NCI-H1930 (cell line): ENCODE measurements at places on chromosomes 12 and 14.

DNA sequence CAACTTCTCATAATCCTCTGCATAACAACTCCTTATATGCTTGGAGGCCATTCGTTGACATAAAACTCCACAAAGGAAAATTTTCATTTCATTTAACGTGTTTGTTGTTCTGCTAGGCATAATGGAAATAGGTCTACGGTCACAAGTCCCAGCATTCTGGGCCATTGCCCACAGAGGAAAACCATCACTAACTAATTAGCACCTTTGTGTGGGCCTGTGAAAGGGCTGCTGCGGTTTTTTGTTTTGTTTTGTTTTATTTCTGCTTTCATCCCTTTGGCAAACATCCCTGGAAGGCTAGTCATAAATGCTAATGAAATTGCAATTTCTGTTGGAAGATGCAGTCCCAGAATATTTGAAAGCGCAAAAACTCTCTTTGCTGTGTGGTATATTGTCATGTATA is 180.3 kb downstream of the RMST start:
- no peak for DNase-seq

- no peak for DNase-seq
Measured at GRCh38 chr14:85106506-85106905, 423.4 kb upstream of the FLRT2 start.

DNA sequence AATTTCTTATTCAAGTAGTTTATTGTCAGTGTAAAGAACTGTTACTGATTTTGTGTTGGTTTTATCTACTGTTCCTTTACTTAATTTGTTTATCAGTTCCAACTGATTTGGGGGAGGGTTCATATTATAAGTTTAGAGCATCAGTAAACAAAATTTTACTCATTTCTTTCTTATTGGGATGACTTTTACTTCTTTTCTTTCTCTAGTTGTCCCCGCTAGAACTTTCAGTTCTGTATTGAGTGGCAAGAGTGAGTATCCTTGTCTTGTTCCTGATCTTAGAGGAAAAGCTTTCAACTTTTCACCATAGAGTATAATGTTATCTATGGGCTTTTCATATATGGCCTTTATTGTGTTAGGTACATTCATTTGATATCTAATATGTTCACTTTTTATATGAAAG is 584.1 kb downstream of the LRFN5 start:
- DNase-seq: no peak

- DNase-seq: no peak
Measured at GRCh38 chr14:63555572-63555971, 12.4 kb upstream of the PPP2R5E start.

DNA sequence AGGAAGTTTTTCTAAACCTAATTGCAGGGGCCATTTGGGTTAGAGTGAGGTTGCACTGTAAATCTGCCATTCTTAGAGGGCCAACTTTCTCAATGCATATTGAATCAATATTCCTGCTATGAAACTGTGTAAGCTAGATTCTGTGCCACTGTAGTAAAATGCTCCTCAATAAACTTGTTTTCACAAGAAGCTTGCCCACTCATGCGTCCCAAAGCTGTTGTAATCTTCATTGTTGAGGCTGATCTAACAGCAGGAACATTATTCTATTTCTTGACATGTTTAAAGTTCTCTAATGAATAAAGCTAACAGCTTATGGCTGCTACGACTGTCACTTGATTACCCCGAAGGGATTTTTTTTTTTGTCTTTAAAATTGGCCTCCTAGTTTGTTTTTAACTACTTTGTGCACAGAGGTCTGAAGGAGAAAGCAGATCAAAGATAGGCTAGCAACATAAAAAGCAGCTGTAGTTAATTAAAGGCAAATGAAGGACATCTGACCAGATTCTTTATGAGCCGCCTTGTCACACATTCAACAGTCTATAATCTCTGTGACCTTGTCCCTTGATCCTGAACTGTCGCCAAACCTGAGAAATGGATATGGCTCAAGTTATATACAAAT is 243.7 kb downstream of the PAX9 start:
- DNase-seq: no peak

DNA sequence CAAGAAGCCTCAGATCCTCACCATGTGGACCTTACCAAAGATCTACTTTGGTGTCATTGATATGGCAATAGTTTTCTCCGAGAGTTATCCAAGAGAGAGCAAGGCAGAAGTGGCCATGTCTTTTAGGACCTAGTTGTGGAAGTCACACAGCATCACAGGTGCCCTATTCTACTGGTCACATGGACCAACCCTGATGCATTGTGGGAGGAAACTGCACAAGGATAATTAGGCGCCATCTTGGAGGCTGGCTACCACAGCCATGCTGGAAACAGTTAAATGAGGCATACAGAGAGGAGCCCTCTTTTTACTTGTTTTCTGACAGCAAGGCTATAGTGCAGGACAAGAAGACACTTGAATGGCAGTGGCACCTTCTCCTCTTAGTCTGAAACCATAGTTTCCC is 49.8 kb downstream of the GNS start:
- no peak for DNase-seq

GRCh38 chr12:57632073-57632957 is 686 bp downstream of the B4GALNT1 start:
- DNase-seq: peak; percentile 27

- DNase-seq: no peak
Measured at GRCh38 chr12:79782172-79782900, 91.6 kb upstream of the PAWR start.

DNA sequence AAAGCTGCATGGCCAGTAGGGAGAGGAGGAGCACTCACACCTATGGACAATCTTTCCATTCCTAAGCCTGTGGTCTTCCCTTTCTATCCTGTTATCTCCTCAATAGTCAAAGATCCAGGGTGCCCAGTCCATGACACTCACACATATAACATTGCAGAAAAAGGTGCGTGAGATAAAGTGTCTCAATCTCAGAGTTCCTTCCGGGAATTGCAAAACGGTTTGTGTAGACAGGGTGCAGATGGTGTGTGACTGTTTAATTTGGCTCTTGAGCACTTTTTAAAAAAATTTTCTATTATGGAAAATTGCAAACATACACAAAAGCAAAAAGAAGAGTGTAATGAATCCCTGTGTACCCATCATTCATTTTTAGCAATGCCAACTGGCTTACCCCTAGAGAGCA is 1493.6 kb downstream of the AACS start:
- peak; percentile 67 for DNase-seq

DNA sequence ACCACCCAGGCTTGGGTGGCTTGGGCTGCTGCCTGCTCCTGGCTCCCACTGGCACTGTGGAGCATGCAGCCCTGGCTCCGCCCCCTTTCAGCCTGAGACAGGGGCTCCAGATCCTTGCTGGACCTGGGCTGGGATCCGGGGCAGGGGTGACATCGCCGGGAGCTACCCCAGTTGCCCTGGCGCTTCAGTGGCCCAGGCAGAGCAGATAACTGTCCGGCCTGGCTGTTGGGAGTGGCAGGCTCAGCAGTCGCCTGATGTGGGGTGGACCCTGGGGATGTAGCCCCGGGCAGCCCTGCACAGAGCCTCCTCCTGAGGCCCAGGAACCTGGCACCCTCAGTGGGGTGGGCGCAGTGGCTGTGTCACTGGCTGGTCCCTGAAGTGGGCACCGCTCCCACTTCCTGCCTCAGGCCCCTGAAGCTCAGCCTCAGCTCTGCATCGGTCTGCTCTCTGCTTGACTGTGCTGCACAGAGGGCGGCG is 57.9 kb downstream of the FUT8 start:
- DNase-seq: no peak

DNA sequence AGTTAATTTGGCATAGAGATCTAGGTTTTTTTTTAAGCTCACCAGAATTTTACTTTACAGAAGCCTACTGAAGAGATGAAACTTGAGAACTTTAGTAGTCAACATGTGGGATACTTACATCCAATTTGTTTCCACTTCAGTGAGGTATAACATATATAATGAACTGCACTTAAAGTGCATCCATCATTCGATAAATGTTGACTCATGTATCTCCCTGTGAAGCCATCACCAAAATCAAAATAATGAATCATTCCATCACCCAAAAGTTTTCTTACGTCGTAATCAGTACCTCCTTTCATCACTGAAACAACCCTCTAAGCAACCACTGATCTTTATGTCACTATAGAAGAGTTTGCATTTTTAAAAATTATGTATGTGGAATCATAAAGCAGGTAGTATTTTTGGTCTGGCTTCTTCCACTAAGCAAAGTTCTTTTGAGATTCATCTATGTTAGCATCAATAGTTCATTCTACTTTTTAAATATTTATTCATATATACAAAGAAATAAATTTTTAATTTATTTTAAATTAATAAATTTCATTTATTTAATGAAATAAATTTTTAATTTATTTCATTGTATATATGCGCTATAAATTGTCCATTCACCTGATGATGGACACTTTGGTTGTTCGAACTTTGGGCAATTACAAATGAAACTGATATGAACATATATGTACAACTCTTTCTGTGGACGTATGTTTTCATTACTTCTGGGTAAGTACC is 2.0 kb upstream of the CPNE8 start:
- no peak for DNase-seq

GRCh38 chr12:103848917-103849491 is 8.0 kb upstream of the NT5DC3 start:
- DNase-seq: no peak

DNA sequence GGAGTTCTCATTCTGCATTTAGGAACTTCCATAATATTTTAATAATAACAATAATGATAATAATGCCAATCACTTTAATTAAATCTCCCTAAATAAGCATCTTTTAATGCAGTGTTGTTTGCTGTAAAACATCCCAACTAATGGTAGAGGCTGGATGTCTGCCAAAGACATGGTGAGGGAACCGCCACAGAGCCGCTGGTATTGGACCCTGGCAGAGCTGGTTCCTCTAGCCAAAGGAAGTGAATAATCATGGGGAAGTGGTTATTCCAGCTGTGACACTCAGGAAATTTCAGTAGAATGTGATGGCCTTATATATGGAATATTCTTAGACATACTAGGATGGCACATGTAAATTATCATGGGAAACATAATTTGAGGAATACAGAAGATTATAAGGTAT is 483.3 kb downstream of the ZFP36L1 start:
- no peak for DNase-seq

DNA sequence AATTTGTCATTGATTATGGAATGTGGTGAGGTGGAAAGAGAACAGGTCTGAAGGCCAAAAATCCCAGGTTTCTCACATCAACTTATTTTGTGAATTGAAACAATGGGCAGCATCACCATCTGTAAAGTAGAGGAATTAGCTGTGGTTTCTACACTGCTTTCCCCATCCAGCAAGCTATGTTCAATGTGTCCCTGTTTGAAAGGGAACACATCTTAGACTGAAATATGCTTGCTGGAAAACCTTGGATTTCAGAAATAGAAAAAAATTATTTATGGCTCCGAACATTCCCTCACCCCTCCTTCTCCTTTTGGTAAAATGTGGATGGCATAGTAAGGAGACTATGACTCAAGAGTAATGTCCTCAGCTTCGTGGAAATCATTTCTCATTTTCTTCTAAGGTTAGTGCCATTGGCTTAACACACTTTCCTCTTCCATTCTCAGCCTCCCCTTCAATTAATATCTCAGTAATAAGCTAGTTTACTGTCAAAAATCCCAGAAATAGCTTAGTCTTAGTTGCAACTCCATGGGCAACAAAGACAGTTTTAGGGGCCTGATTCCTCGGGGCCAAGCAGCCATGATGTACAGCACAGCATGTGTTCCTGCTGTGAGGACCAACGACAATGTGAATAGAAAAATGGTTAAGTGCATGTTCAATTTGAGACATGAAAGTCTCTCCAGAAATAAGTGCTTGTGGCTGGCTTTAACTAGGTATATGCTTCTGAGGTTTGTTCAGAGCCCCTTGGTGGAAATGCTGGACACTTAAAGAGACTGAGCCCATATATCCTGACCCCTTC is 205.8 kb upstream of the SLC38A2 start:
- peak; percentile 76 for DNase-seq

DNA sequence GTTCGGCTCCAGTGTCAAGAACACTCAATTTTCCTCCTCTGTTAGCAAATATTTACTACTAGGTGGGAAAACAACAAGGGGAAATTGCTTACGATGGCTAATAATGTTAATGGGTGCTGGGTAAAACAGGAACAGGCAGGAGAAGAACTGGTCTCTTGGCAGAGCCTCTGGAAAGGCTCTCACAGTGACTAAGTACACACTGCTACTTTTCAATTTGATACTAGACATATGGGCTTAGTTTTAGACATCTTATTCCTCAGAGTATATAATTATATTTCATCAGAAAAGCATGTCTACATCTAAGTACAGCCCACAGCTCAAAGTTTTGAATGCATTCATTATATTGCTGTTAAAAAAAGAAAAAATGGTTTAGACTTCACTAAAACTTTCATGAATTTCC is 65.4 kb upstream of the SAV1 start:
- no peak for DNase-seq

- no peak for DNase-seq
Measured at GRCh38 chr12:106088811-106089485, 49.8 kb downstream of the NUAK1 start.

- peak; percentile 25 for DNase-seq
Measured at GRCh38 chr14:68795597-68796417, 2.9 kb upstream of the ZFP36L1 start.

DNA sequence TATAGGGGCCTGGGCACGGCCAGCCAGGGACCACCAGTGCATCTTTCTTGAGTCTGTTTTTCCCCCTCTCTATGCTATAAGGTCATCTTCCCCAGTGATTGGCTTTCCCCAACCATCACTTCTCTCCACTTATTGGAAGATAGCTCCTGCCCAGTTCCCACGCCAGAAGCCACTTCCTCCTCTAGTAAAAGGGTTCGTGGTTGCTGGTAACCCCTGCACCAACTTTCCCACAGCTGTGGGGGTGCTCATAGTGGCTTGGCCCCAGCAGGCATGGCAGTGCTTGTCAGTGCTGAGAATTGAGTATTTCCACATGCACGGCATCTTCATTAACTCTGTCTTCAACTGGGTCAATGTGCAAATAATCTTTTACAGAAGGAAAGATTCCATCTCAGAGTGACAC is 215.4 kb downstream of the FOXN3 start:
- DNase-seq: no peak

DNA sequence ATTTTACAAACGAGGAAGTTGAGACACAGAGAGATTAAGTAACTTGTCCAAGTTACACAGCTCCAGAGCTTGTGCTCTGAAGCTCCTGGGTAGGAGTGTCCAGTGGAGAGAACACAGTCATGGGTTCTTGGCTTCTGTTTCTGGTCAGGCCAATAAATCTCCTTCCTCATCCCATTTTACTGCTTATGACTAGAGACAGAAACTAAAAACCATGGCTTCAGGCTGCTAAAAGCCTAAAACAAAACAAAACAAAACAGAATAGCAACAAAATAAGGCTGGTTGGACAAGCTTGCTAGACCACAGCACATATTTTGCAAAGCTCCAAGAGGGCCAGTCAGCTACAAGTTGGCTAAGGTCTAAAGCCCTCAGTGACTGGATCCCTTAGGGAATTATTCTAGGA is 49.8 kb downstream of the PTGER2 start:
- DNase-seq: no peak

- DNase-seq: no peak
Measured at GRCh38 chr14:37550511-37550910, 44.5 kb downstream of the FOXA1 start.
